Left ventricle myocardium superior (tissue), 1 donor: ENCODE measurements at places on chromosomes 2 and 18. TPM values are rescaled to one million over a fixed set of nuclear protein-coding genes. Genes with fewer than 3 reads are reported as not detected.

The RELCH gene
- 11.5 TPM for total RNA-seq

DNA sequence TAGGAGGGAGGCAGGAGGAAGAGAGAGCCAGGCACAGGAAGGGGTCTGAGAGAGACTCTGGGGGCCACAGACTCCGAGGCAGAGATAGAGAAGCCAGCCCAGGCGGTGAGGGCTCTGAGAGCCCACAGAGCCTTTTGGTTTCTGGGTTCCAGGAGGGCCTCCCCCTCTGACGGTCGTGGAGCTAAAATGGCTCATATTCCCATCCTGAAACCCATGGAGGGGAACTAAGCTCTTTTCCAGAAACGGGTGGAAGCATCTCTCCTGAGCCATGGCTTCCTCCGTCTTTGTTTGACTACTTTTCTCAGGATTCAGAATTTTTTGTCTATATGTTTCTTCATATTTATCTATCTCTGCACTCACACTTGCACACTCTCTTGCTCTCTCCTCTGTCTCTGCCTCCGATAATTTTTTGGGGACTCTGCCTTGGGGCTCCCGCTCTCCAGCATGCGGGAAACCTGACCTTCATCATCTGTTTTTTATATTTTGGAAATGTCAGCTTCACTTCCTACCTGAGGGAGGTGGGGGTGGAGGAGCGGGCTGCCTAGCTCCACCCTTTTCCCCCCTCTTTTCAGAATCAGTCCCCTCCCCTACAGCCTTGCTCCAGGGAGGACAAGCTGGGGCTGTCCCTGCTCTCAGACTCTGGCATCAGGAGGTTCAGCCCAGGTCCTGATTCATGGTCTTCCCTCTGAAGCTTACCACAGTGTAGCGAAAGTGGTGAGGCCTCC is 5.0 kb upstream of the PKDCC start:
- no peak for DNase-seq

GRCh38 chr2:165371356-165371755 is 98.1 kb upstream of the CSRNP3 start:
- DNase-seq = no peak

- no peak for DNase-seq
These were observed 102.9 kb upstream of the ETAA1 start for GRCh38 chr2:67294218-67294617.

The C2orf66 gene
- total RNA-seq = not detected

The PCBP1 gene
- 211 TPM for total RNA-seq
